DMS79 treated with DMSO at 0.1 percent for 48 hours (cell line): ENCODE measurements at places on chromosomes 7 and 10.

- peak; percentile 75 for DNase-seq
Measured at GRCh38 chr10:71999360-72000072, 35.3 kb downstream of the CHST3 start.

- peak; percentile 64 for DNase-seq
Measured at GRCh38 chr7:23544913-23545354, 13.2 kb upstream of the TRA2A start.

GRCh38 chr7:107596881-107597581 is 17.0 kb downstream of the BCAP29 start:
- DNase-seq, result no peak

- no peak for DNase-seq
Measured at GRCh38 chr7:102890292-102890970, 22.4 kb upstream of the LRRC17 start.

- DNase-seq, result peak; percentile 51
Measured at GRCh38 chr7:3754493-3755341, 453.7 kb downstream of the SDK1 start.

DNA sequence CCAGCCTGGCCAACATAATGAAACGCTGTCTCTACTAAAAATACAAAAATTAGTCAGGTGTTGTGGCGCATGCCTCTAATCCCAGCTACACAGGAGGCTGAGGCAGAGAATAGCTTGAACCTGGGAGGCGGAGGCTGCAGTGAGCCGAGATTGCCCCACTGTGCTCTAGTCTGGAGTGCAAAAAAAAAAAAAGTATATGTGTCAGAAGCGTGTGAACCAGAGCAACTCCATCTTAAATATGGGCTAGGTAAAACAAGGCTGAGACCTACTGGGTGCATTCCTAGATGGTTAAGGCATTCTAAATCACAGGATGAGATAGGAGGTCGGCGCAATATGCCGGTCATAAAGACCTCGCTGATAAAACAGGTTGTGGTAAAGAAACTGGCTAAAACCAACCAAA is 6.2 kb downstream of the CCL24 start:
- no peak for DNase-seq

- DNase-seq, result no peak
Measured at GRCh38 chr7:129375141-129375938, 58.9 kb upstream of the STRIP2 start.

DNA sequence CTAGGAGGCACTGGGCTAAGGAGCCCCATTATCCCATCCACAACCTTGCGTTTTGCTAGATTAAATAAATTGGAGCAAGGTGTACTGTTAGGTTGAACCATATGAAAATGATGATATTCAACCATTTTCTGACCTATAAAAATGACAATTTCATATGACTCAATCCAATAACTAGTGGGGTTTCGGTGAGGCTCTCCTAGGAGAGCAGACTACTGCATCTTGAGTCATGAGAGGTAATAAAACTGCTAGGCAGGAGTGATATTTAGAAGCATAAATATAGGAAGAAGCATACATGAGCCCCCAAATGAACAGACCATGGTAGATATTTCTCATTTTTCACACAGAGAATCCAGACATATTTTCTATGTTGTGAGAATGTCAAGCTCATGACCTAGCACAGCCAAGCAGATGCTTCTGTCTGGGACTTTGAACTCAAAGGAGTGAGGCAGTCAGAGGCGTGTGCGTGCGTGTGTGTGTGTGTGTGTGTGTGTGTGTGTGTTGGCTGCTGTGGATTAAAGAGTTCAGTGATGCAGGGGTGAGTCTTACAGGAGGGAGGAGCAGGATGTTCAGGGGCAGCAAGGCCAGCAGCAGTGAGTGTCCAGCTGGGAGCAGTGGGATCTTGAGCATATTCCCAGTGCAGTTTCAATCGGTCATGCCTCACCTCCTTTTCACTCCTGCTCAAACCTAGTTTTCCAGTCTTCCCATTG is 17.8 kb upstream of the WDR11 start:
- no peak for DNase-seq

- no peak for DNase-seq
Measured at GRCh38 chr7:104657134-104657533, 328.7 kb downstream of the LHFPL3 start.

- DNase-seq, result no peak
Measured at GRCh38 chr7:8442814-8443304, 9.4 kb downstream of the NXPH1 start.

GRCh38 chr10:5509691-5510090 is 10.3 kb upstream of the CALML5 start:
- no peak for DNase-seq

GRCh38 chr10:88913127-88913526 is 33.1 kb downstream of the STAMBPL1 start:
- peak; percentile 85 for DNase-seq

DNA sequence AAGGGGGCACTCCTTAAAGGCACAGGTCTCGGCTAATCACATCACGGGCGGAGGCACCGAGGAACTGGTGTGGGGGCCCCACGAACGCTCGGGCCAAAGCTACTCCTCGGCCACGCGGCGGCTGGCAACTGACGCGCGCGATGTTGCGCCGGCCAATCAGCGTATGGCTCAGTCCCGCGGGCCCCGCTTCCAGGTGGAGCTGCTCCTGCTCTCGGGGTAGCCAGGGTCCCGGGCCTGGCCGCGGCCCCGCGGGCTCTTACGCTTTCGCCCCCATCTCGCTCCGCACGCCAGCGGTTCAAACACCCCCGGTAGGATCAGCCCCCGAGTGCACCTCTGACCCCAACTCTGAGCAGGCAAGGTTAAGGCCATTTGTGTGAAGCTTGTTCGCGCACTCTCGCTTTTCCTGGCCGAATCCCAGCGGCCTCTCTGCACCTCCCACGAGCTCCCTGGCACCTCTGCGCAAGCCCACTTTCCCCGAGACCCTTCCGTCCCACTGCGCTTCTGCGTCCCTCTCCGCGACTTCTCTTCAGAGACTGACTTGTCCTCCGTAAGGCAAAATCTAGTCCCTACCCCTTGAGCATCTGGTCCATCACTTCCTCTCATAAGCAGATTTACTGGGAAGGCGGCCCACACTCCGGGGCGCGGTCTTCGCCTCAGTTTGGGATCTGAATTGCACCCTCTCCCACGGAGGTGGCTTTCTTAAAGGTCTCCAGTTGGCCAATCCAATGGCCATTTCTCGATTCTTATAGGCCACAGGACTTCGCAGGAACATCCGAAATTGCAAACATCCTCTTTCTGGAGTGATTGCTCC is 200.9 kb upstream of the TBX20 start:
- DNase-seq, result no peak

- no peak for DNase-seq
Measured at GRCh38 chr10:19947656-19948055, 131.4 kb downstream of the PLXDC2 start.

DNA sequence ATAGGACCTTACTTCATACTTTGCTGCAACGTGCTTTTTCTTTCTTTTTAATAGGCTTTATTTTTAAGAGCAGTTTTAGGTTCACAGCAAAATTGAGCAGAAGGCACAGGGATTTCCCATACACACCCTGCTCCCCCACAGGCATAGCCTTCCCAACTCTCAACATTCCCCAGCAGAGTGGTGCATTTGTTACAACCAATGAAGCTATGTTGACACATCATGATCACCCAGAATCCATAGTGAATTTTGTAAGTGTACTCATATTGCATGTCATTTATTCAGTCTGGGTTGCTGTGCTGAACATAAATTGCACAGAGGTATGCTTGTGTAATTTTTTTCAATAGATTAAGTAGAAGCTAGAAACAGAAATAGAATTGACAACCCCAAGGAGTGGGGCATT is 327.3 kb downstream of the INHBA start:
- no peak for DNase-seq

DNA sequence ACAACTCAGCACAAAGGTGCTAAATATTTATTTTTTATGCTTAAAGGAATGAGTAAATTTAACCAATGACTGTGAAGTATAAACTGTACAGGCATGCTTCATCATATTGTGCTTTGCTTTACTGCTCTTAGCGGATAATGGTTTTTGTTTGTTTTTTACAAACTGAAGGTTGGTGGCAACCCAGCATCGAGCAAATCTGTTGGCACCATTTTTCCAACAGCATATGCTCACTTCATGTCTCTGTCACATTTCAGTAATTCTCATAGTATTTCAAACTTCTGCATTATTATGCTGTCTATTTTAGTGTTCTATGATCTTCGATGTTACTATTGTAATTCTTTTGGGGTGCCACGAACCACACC is 22.8 kb downstream of the BRAF start:
- DNase-seq, result no peak

- no peak for DNase-seq
Measured at GRCh38 chr10:86327954-86328725, 38.5 kb downstream of the GRID1 start.

DNA sequence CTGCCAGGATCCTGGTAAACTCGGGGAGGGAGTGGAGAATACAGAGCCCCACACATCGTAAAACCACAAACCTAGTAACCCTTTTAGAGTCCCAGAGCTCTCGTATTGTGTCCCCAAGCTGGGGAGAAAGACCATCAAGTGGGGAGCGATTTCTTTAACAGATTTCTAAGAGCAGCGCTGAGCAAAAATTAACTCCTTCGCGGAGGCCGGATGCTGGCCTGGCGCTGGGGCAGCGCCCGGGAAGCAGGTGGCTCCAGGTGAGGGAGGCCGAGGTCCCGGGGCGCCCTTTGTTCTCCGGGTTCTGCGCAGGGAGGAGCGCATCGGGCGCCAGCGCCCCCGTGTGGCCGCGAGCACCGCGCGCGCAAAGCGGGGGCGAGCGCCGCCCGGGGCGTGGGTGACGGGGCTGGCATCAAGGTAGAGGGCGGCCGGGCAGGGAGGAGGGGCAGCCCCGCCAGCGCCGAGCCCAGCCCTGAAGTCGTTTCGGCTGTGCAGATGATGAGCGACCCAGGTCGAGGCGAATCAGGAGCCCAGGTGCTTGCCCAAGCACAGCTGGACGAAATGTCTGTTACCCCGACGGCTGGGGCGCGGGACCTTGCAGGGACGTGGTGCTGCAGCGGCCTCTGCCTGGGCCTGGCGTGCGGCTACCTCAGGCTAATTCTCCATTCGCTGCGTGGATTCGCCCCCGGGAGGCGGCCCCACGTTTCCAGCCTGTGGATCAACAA is 10.4 kb upstream of the FGFR2 start:
- DNase-seq, result no peak

DNA sequence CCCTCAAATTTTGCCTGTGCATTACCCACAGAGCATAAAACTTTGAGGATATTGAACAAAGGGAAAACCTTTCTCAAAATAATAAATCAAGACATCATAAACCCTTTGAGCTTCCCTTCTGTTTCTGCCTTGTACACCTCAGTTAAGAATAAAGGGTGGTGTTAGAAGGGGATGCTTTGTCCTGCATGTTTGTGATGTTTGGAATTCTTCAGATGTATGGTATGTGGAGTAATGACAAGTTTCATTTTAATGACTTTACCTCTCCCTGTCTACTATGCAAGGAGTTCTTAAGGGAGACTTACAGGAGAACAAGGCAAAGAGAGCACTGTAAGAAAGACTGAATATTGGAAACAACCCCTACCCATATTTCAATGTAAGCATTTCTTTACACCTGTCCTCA is 99.2 kb downstream of the HECW1 start:
- no peak for DNase-seq

DNA sequence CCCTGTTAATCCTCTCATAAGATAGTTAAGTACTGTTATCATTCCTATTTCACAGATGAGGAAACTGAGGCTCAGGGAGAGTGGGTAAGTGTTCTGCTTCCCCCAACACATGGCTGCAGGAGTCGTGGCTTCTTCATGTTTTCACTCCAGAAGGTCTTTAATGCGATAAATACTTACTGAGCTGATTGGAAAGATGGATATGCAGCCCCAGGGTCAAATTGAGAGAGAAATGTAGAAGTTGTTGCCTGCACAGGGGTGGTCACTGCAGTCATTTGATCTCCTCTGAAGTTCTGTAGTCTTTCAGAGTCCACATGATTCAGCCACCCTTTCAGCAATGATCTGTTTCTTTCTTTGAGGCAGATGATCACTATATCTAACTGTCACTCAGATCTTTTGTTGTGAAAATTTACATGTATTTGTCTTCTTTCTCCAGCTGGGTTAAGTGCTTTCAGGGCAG is 29.3 kb downstream of the CRCP start:
- no peak for DNase-seq

DNA sequence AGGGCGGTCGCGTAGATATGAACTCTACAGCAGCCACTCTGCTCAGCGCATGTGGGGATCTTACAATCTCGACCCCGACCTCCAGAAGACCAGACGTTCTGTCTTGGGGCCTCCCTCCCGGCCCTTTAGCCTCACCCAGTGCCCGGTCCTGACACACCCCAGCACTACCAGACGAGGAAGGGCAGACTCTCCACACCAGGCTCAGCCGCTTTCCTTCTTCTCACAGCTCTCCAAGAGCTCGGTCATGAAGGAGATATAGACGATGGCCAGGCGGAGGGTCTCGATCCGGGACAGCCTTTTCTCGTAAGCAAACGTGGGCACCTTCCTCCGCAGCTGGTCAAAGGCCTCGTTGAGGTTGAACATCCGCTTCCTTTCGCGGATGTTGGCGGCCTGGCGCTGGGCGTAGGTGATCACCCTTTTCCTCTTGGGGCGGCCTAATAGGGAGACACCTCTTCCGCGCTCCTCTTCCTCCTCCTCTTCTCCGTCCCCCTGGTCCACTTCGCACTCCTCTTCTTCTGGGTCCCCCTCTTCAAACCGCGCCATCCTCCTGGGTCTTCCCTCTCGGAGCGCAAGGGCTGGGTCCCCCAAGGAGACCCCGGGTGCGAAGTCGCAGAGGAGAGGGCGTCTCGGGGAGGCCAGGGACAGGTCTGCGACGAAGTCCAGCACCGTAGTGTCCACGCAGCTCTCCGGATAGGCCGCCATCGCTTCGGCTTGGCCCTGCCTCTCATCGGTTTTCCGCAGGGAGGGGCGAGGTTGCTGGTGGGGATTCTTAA is at the start of gene FERD3L:
TSS of gene FERD3L (minus strand) at position 761 of the 773 bp plus-strand sequence. CDS start at position 702, 59 bp downstream.
- no peak for DNase-seq

- DNase-seq, result no peak
Measured at GRCh38 chr7:36522453-36523007, 132.9 kb downstream of the ANLN start.

GRCh38 chr10:45147000-45147399 is 146.3 kb downstream of the ZNF22 start:
- no peak for DNase-seq

DNA sequence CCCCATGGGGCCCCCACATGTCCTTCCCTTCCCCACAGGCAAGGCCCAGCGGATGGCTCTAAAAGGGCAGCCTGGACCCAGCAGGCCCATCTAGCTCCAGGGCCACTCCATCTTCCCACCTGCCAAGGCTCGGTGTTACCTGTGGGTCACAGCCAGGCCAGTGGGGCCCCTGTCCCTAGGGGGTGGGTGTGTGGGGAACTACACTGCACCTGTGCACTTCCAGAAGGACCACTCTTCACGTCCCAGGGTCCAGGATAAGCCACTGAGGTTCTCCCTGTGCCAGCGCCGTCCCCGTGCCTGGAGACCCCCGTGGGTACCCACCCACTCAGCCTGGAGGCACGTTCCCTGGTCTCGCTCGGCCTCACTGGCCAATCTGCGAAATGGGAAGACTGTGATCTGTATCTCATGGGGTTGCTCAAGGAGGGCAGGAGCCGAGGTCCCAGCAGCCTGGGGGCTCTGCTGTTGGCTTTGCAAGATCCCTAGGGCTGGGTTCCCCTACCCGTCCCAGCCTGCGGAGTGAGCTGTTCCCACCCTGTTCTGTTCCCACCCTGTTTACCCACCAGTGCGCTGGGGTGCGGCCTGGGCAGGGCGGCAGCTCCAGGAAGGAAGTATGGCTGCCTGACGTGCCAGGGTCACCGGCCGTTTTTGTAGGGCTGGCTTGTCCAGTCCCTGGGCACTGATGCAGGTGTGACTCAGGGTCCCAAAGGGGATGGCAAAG is 4.6 kb downstream of the PWWP2B start:
- no peak for DNase-seq

GRCh38 chr7:35727571-35727970 is 32.6 kb upstream of the HERPUD2 start:
- DNase-seq, result no peak

- no peak for DNase-seq
Measured at GRCh38 chr10:58666024-58666423, 153.4 kb downstream of the BICC1 start.
